ENCODE measurements at places on chromosomes 1 and 21. TPM values are rescaled to one million over a fixed set of nuclear protein-coding genes. Genes with fewer than 3 reads are reported as not detected.
A peak's percentile ranks its signal among the peaks of the same experiment; 100 is the strongest.

Gene MARK1
- not detected for total RNA-seq

Gene HNRNPCL1
- total RNA-seq, result not detected

Gene S100A8
- total RNA-seq, result not detected

Gene XPR1
- total RNA-seq, result 18.4 TPM

Gene LCE7A
- total RNA-seq, result not detected

Gene CFAP107
- not detected for total RNA-seq

Gene C1orf167
- not detected for total RNA-seq

Gene NR1I3
- not detected for total RNA-seq

Gene CAMK1G
- 0.23 TPM for total RNA-seq

Gene FAM78B
- total RNA-seq, result 0.34 TPM

Gene RAB42
- total RNA-seq, result not detected

GRCh38 chr1:164470996-164471395 lies 88.0 kb upstream of the PBX1 start:
- no peaks in the 10 kb centered on the region for H3K27me3 ChIP-seq
- H3K4me1 ChIP-seq, result no peaks in the 10 kb centered on the region
- no peak overlapping the region for H3K4me3 ChIP-seq
- no peaks in the 10 kb centered on the region for H3K36me3 ChIP-seq
- no peak for DNase-seq

GRCh38 chr1:24830680-24831272 lies 85.5 kb downstream of the CLIC4 start:
- no peaks in the 10 kb centered on the region for H3K36me3 ChIP-seq
- no peaks in the 10 kb centered on the region for H3K27me3 ChIP-seq
- no peak overlapping the region for H3K27ac ChIP-seq
- no peak overlapping the region for H3K4me3 ChIP-seq
- DNase-seq, result no peak

GRCh38 chr1:1966071-1966740 lies 37.4 kb downstream of the CFAP74 start:
- H3K36me3 ChIP-seq, result no peaks in the 10 kb centered on the region
- DNase-seq, result no peak
- H3K4me3 ChIP-seq, result no peak overlapping the region
- peaks cover 3% of the 10 kb centered on the region for H3K27me3 ChIP-seq
- H3K27ac ChIP-seq, result no peak overlapping the region

- H3K27me3 ChIP-seq, result peaks cover 10% of the 10 kb centered on the region
- peaks cover 7% of the 10 kb centered on the region for H3K4me1 ChIP-seq
- H3K27ac ChIP-seq, result no peak overlapping the region
- DNase-seq, result no peak
- H3K4me3 ChIP-seq, result no peak overlapping the region
These were observed 29.4 kb upstream of the LRRN2 start for GRCh38 chr1:204714861-204715511.

DNA sequence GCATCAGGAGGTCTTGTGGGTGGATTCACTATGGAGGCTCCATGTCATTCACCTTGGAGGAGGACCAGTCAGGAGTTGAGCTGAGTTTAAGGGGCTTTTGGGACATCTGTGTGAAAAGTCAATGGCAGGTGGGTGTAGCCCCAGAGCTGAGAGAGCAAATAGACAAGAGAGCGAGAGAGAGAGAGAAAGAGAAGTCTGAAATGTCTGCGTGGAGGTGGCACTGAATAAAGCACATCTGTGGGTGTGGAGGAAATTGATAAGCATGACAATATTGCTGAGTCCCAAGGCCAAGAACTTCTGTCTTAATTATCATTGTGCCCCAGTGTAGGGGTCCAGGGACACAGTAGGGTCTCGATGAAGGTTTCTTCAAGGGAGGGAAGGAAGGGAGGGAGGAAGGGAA lies 79.5 kb upstream of the VAMP3 start:
- H3K4me3 ChIP-seq, result no peak overlapping the region
- H3K4me1 ChIP-seq, result no peaks in the 10 kb centered on the region
- peaks cover 8% of the 10 kb centered on the region for H3K27me3 ChIP-seq
- H3K27ac ChIP-seq, result no peak overlapping the region
- no peak for DNase-seq
- H3K36me3 ChIP-seq, result no peaks in the 10 kb centered on the region

DNA sequence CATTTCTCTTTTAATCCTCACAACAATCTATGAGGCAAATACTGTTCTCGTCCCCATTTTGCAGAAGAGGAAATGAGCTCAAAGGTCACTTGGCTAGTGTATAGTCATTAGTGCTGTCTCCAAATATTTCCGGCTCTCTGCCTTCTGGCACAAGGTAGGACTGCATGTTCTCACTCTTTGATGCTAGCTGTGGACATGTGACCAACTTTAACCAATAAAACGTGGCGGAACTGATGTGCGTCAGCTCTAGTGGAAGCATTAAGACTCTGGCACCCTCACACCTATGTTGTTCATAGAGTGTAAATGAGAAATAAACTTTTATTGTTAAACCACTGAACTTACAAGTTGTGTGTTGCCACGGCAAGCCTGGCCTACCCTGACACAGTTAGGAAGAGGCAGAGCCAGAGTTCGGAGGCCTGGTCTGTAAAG lies 5.0 kb upstream of the KIF21B start:
- no peak for DNase-seq
- H3K4me1 ChIP-seq, result peaks cover 44% of the 10 kb centered on the region
- H3K4me3 ChIP-seq, result no peak overlapping the region
- H3K27me3 ChIP-seq, result no peaks in the 10 kb centered on the region
- no peaks in the 10 kb centered on the region for H3K36me3 ChIP-seq

GRCh38 chr1:151612501-151613281 lies 841 bp downstream of the SNX27 start:
- H3K36me3 ChIP-seq, result peaks cover 10% of the 10 kb centered on the region
- peak overlapping the region; percentile 99 for H3K4me3 ChIP-seq
- H3K27ac ChIP-seq, result peak overlapping the region; percentile 95

DNA sequence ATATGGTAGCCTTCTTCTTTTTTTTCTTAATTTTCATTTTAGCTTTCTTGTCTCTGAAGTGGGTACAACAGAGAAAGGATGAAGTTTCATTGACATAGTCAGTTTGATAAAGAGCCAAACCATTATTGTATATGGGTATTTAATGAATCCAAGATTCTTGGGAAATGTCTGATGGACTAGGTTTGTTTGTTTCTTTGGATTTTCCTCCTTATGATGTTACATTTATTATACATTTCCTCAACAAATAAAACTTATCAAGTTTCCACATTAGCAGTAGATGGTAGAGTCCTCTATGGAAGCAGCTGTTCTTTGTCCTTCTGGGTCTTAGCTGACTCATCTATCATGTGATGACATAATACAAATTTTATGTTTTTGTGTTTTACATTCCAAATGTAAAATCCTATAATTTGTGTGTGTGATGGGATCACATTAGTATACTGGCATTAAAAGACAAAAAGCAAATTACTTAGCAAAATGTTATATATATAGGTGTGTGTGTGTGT lies 6.0 kb downstream of the COL24A1 start:
- H3K27ac ChIP-seq, result no peak overlapping the region
- H3K4me1 ChIP-seq, result peaks cover 3% of the 10 kb centered on the region
- DNase-seq, result no peak
- no peaks in the 10 kb centered on the region for H3K36me3 ChIP-seq
- H3K27me3 ChIP-seq, result peaks cover 18% of the 10 kb centered on the region
- no peak overlapping the region for H3K4me3 ChIP-seq

DNA sequence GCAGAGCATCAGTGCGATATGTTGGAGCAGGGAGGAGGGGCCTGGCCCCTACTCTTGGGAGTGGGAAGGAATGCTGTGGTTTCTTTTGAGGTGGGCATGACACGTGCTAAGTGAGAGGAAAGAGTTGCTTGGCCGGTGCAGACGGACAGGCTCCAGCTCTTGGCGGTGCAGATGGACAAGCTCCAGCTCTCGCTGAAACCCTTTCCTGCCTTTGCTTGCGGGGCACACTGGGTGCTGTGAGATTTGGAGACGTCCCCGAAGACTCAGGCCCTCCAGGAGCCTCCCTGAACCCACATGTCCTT lies 15.9 kb downstream of the PDXK start:
- H3K27ac ChIP-seq, result no peak overlapping the region
- peaks cover 44% of the 10 kb centered on the region for H3K4me1 ChIP-seq
- no peaks in the 10 kb centered on the region for H3K27me3 ChIP-seq
- no peak overlapping the region for H3K4me3 ChIP-seq
- no peak for DNase-seq

DNA sequence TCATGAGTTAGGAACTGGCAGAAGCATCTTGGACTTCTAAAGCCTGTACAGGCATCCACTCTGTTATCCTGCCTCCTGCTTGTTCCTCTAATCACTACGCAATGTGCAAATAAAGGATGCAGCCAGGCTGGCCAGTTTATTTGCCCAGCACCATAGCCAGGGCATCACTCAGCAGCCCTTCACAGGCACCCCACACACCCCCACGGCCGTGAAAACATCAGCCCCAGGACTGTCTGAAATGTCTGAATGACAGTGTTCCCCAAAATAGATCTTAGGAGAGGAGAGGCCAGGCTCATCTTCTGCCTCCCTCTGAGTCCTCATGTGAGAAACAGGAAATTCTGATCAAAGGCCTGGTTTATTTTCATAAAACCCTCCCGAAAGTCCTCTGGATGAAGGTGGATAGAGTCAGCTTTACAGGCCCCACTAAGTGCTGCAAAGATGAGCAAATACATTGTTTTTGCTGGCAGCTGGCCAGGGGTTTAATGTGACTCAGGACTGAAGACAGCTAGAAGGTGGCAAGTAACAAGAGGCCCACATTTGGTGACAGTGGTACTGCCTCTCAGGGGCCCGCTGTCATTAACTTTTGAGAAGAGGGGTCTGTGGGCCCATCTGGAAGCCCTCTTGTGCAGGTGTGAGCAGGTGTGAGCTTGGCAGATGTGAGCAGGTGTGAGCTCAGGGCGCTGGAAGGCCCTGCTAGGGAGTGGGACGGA lies 32.9 kb downstream of the GRHL3 start:
- H3K4me3 ChIP-seq, result no peak overlapping the region
- H3K27ac ChIP-seq, result peak overlapping the region; percentile 79
- H3K27me3 ChIP-seq, result no peaks in the 10 kb centered on the region
- peak; percentile 92 for DNase-seq

DNA sequence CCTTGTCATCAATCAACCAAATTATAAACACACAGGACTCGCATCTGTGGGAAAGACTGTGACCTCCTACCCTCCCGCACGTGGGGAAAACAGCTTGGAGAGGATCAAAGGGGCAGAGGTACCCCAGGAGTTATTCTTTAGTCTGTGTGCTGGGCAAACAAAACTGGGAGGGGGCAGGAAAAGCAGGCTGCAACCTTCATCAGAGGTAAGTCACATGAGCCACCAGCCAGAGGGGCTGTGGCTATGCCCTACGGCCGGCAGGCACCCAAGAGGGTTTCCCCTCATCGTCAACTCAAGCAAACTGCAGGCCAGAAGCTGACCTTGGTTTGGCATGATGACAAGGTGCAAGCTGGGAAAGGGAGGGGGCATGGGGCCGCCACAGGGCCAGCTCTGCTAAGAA lies 12.5 kb downstream of the SMIM12 start:
- no peak for DNase-seq
- peaks cover 22% of the 10 kb centered on the region for H3K36me3 ChIP-seq
- no peak overlapping the region for H3K27ac ChIP-seq
- peaks cover 4% of the 10 kb centered on the region for H3K4me1 ChIP-seq

- no peak overlapping the region for H3K4me3 ChIP-seq
- no peak for DNase-seq
- no peaks in the 10 kb centered on the region for H3K27me3 ChIP-seq
- H3K36me3 ChIP-seq, result peaks cover 38% of the 10 kb centered on the region
- no peaks in the 10 kb centered on the region for H3K4me1 ChIP-seq
- no peak overlapping the region for H3K27ac ChIP-seq
These were observed 21.2 kb downstream of the MCM3AP start for GRCh38 chr21:46264046-46264689.

- no peaks in the 10 kb centered on the region for H3K36me3 ChIP-seq
- no peak overlapping the region for H3K4me3 ChIP-seq
- no peaks in the 10 kb centered on the region for H3K27me3 ChIP-seq
- no peak overlapping the region for H3K27ac ChIP-seq
These were observed 44.2 kb upstream of the NEGR1 start for GRCh38 chr1:72326494-72326893.

- H3K27ac ChIP-seq, result no peak overlapping the region
- no peak for DNase-seq
- H3K36me3 ChIP-seq, result no peaks in the 10 kb centered on the region
These were observed 345.0 kb downstream of the NPHP4 start for GRCh38 chr1:5647234-5647633.

- H3K27me3 ChIP-seq, result no peaks in the 10 kb centered on the region
- DNase-seq, result no peak
- peaks cover 34% of the 10 kb centered on the region for H3K36me3 ChIP-seq
- H3K27ac ChIP-seq, result no peak overlapping the region
- H3K4me3 ChIP-seq, result no peak overlapping the region
These were observed 9.6 kb downstream of the KLHL21 start for GRCh38 chr1:6592865-6593593.

- H3K4me1 ChIP-seq, result no peaks in the 10 kb centered on the region
- DNase-seq, result no peak
- H3K27me3 ChIP-seq, result no peaks in the 10 kb centered on the region
- no peak overlapping the region for H3K4me3 ChIP-seq
- H3K27ac ChIP-seq, result no peak overlapping the region
These were observed 106.1 kb downstream of the PTGER3 start for GRCh38 chr1:70941563-70941962.

DNA sequence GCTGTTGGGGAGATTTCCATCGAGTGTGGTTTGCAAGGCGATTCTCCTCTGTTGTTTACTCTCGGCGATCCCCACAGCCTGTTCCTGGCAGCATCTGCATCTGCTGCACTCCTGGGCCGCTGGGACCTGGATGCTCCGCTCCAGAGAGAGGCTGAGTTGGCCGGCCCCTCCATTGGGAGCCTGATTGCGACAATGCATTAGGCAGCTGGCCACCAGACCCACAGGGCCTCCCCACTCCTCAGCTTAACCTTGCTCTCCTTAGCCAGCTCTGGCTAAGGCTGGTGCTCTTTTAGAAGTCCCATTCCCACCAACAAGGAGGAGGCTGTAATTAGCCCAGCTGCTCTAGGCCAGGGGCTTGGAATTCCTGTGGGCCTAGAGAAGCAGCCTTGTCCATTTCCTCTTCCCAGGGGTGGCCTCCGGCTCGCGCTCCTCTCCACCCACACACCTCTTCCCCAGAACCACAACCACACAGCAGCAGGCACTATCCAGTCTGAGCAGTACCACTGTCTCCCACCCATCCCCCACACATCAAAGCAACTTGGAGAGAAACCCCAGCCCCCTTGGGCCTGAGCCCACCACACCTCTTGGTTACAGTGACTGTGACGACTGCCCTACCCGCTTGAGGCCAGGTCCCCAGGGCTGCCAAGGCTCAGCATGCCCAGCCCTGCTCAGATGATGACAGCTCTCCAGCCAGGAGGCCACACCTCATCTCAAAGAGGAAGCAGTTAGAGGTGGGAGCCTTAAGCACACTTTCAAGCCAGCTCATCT lies 193.8 kb upstream of the EDN2 start:
- no peak overlapping the region for H3K4me3 ChIP-seq
- no peaks in the 10 kb centered on the region for H3K36me3 ChIP-seq
- H3K27me3 ChIP-seq, result no peaks in the 10 kb centered on the region
- peaks cover 66% of the 10 kb centered on the region for H3K4me1 ChIP-seq
- peak overlapping the region; percentile 59 for H3K27ac ChIP-seq

- peaks cover 3% of the 10 kb centered on the region for H3K36me3 ChIP-seq
- peak; percentile 67 for DNase-seq
- peak overlapping the region; percentile 32 for H3K4me3 ChIP-seq
- H3K4me1 ChIP-seq, result peaks cover 32% of the 10 kb centered on the region
These were observed 1.6 kb upstream of the CLSTN1 start for GRCh38 chr1:9825093-9826074.
